ENCODE measurements at places on chromosomes 7 and 10.

- DNase-seq: no peak
Observed at GRCh38 chr7:85341973-85342372, 155.1 kb upstream of the SEMA3D start.

DNA sequence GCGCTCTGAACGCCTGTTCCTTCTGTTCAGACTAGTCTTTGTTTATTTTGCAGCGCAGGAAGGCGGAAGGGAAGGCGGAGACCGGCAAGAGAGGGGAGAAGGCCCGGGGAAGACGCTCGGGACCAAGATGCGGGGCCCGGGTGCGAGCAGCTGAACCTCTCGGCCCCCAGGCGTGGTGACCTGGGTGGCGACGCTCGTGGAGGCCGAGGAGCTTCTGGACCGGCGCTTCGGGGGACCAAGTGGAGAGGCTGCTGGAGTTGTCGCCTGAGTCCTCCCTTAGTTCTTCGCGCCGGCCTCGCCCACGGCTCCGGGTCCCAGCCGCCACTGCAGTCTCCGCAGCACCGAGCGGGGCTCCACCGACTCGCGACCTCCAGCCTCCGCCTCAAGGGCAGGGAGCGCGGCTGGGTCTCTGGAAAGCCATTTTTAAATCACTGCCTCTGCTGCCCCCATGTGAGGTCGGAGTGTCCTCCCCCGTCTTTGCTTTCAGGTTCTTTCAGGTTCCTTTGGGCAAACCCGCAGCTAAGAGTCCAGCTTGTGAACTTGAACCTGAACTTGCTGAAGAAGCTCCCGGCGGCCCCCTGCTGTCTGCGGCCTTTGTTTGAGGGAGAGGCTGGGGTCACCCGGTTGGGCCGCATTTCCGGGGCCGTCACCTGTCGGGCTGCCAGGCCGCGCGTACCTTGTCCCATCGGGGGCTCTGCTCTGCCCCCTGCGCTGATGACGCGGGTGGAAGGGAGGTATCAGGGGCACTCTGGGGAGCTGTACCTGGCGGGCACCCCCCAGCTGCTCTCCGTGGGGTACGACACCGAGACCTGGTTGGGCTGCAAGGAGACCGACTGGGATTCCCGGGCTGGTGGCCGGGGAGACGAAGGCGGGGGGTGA, 136.0 kb downstream of the KIF20B start:
- DNase-seq: no peak

GRCh38 chr10:99540657-99541531, 8.2 kb downstream of the NKX2-3 start:
- DNase-seq: no peak

DNA sequence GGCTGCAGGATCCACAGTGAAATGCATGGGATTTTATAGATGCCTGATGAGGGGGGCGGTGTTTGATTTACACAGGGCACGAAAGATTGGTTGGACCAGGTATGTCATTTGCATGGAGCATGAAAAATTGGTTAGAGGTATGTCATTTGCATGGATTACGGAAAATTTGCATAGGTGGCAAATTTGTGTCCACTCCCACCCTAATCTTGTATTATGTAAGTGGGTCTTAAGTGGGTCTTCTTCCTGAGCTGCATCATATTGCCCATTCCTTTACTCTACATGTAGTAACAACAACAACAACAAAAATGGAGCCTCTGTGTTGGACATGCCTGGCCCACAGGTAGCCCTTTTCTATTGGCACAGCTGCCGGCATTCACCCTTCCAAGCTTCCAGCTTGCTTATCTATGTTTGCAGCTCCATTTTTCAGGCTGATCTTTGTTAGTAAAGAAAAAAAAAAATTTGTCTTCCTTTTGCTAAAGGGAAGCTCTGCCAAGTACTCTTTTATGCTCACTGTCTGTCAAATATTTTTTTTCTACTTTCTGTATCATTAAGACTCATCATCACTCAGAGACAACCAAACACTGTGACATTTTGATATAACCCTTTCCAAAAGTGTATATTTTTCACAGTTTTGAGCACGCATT, 10.3 kb upstream of the ZNF273 start:
- no peak for DNase-seq

- DNase-seq: no peak
Observed at GRCh38 chr7:98713165-98713810, 96.2 kb downstream of the NPTX2 start.

- DNase-seq: no peak
Observed at GRCh38 chr7:83908526-83908925, 259.6 kb upstream of the SEMA3E start.

- DNase-seq: no peak
Observed at GRCh38 chr10:6138456-6138855, 49.6 kb downstream of the RBM17 start.

- DNase-seq: no peak
Observed at GRCh38 chr7:24587853-24588252, 14.6 kb downstream of the PALS2 start.

- no peak for DNase-seq
Observed at GRCh38 chr10:121984463-121984862, 4.5 kb upstream of the TACC2 start.

DNA sequence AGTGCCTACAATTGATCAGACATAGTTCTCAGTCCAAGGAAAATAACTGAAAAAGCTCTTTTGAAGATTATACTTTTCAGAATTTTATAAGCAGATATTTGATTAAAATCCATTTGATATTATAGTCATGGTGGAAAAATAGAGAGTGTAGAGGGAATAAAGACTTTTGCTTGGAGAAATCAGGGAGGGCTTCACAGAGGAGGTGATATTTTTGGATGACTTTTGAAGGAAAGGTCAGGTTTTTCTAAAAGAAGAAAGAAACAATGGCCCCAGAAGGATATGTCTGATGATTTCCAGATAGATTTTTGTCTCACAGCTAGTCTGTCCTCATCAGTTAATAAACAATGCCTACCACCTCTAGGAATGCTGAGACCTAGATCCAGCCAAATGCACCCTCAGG, 806.3 kb upstream of the CELF2 start:
- no peak for DNase-seq

- DNase-seq: no peak
Observed at GRCh38 chr10:60466267-60467201, 76.9 kb upstream of the ANK3 start.

DNA sequence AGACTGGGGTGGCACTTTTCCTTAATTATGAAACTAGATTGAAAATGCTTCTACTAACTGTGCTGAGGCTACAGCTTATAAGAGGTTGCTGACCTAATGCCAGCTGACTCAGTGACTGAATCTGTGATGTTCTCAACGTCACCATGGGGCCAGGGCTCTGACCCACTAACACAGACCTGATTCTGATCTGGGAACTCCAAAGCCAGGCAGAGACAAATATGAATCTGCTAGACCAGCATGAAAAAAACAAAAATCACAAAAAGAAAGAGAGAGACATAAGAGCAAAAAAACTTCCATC, 16.1 kb downstream of the USP6NL start:
- no peak for DNase-seq

DNA sequence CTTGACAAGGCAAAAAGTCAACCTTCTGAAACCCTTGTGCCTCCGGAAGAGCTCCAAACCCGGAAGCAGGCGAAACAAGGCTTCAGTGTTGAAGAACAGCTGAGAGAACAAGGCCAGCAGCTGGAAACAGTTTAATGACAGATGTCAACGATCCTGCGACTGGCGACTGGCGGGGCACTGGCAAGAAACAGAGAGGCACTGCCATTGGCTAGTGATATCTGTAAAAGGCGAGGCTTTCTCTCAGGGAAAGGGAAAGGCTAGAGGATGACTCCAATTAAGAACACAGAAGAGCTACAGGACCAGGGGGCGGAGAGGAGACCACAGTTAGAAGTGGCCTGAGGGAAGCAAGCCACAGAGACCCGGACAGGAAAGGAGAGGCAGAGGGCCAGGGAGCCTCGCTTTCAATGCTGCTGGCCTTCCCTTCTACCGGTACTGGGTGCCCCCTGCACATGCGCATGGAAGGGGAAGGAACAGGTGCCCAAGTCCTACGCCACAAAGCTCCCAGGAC, 19.4 kb downstream of the ITGB1 start:
- no peak for DNase-seq

GRCh38 chr10:83075016-83075814, 1064.1 kb upstream of the GHITM start:
- DNase-seq: no peak

DNA sequence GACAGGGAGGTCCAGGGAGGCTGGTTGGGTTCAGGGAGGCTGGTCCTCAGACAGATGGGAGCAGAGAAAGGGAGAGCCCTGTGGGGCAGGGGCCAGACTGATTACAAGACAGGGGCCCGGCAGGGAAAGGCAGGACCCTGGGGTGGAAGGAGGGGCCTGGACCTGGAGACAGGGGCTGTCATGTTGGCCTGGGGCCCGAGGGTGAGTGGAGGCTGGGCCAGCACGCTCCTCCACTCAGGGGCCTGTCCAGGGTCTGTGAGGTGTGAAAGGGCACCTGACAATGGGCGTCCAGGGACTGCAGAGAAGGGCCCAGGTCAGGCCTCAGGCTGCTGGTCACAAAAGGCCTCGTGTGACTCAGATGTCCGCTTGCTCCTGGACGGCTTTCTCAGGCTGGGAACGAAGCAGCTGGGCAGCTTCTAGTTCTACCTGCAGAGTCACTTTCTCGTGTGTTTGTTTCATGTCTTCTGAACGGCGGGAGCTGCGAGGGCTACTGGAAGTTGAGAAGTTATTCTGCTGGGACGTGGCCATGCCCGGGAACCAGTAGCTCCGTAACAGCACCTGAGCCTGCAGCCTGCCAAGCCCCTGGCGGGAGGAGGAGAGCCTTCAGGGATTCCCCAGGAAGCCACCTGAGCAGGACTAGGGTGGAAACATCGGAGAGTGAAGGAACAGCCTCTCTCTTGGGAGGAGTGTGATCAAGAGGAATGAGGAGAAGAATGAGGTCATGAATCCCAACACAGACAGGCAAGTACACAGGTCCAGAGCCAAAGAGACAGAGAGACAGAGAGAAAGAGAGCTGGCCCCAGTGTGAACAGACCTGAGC, 65.8 kb downstream of the KLF6 start:
- no peak for DNase-seq

GRCh38 chr10:113961182-113962031, 82.3 kb upstream of the ADRB1 start:
- peak; percentile 10 for DNase-seq

GRCh38 chr7:100173806-100174495, 3.2 kb downstream of the GPC2 start:
- DNase-seq: no peak

- no peak for DNase-seq
Observed at GRCh38 chr7:116782177-116782711, 80.1 kb upstream of the CAPZA2 start.

DNA sequence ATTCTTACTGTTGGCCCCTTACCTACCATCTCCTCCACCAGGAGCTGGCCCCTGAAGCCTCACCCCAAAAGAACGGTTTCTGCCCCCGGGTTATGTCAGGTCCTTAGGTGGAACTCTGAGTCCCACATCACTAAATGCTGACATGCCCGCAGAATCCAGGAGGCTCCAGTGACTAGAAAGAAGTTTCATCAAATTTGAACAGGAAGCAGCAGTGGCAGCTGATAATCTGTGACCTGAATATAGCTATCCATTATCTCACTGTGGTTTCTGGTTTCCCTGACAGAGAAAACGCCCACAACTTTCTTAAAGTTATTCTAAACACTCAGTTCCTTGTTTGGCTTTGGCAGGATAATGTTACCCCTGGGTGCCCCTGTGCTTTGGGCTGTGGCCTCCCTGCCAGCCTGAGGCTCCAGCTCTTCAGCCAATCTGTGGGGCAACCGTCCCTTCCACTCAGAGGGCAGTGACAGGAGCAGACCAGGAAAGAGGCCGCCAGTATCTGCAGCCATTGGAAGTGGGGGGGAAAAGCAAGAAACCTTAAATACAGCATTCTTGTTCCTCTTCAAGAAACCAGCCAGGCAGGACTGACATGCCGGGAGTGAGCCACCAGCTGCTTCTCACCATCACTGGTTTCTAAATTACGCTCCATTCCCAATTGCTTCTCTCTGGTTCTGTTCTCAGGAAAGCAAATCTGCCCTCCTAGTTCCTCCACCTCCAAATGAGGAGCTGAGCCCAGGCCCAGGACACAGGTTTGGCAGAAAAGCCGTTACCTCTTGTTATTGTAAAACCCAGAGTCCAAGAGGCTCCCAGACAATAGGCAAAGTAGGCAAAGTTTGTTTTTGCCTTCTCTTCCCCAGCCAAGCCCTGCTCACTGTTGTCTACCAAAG, 41.2 kb upstream of the VCL start:
- DNase-seq: no peak

- no peak for DNase-seq
Observed at GRCh38 chr7:112182749-112183148, 23.4 kb downstream of the DOCK4 start.

DNA sequence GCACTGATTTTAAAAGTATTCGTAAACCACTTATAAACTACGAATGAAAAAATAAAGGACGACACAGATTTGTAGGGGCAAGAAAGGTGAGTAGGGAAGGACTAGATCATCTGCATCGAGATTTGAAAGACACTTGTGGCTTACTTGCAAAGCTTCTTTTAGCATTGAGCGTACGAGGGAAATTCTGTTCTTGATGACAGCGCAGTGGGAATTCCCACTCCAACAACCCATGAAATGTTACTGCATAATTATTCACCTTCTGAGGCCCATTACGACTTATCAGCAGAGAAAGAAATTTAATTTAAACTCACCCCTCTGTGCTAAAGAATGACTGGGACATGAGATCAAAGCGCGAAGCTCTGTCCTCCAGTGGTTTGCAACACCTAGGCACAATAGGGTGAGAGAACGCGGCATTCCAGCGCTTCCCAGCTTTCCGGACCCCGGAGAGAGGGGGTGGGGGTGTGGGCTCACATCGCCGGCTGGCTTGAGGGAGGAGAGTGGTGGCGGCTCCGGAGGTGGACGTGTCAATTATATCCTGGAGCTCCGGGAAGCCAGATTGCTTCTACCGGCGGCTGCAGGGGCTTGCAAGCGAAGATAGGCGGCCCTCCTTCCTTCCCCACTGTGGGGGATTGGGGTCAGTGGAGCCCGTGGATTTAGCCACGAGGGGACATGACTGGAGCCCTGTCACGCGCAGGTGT, 10.3 kb downstream of the SP8 start:
- DNase-seq: no peak

DNA sequence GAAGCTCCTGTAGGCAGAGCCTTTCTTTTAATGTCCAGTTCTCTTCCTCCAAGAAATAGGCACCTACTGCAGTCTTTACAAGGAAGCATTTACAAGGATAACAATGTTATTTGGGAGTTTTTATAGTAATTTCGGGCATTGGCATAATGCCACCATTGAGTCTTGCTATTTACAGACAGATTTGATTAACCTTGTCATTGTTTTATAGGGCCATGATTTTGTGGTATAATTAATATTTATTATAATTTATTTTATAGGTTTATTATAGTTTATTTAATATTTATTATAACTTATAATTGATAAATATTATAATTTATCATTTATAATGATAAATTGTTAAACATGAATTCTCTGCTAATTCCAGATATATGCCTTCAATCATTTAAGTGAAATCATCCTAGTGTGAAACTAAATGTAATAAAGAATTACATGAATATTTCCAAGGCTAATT, 573 bp upstream of the POT1 start:
- no peak for DNase-seq

- DNase-seq: no peak
Observed at GRCh38 chr7:112963634-112964033, 123.0 kb downstream of the GPR85 start.

DNA sequence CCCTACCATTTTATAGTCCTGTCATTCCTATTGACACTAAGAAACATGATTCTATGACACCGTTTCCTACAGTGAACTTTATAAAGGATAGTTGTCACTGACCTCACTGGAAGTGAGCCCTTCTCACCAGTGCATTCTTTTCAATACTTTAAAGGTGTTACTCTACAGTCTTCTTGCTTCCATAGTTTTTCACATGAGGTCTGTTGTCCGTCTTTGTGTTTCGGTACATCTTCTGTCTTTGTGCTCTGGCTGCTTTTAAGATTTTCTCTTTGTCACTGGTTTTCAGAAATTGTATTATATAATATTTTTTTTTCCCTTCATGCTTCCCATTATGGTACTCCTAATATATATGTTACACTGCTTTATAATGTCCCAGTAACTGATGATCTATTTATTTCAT, 174.2 kb downstream of the KIF20B start:
- DNase-seq: no peak
